SHP77 (cell line): ENCODE measurements at places on chromosomes 6 and 20.

DNA sequence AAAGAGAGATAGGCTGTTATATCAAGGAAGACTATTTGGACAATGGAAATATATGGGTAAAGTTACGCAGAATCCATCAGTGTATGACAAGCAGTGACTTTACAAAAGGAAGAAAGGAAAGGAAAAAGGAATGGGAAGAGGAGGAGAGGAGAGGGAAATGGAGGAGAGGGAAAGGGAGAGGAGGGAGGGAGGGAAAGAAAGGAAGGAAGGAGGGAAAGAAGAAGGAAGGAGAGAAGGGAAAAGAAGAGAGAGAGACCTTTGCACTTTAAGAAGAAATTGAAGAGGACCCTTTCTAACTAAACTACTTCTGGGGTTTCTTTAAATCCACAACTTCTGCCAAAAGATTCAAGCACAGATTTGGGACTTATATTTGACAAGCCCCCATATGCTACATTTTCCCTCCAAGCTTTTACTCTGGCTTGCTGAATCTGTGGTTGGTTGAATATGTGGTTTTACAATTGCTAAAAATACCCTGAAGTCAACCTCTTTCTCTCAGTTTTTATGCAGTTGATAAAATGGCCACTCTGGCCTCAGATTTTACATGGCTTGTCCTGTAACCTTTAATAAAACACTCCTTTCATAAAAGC lies 120.8 kb upstream of the RAB32 start:
- no peak for DNase-seq

- DNase-seq = no peak
These were observed 5.4 kb downstream of the TGM3 start for GRCh38 chr20:2301164-2301622.

- no peak for DNase-seq
These were observed 11.6 kb upstream of the C20orf204 start for GRCh38 chr20:64024141-64024990.

- no peak for DNase-seq
These were observed 463.9 kb upstream of the JAG1 start for GRCh38 chr20:11137688-11138087.

DNA sequence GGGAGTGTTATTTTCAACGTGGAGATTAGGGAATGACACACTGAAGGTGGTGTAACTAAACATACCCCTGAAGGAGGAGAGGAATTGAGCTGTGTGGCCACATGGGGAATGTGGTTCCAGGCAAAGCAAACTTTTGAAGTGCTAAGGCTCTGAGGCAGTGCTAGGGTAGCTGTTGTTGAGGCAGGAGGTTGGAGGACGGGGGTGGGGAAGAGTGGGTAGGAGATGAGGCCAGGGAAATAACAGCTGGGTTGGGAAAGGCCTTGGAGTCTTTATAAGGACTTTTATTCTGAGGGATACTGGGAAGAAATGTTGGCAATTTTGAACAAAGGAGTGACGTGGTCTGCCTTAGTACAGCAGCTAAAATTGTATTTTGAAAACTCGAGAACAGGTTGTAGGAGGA lies 13.0 kb downstream of the RPRD1B start:
- DNase-seq = no peak

DNA sequence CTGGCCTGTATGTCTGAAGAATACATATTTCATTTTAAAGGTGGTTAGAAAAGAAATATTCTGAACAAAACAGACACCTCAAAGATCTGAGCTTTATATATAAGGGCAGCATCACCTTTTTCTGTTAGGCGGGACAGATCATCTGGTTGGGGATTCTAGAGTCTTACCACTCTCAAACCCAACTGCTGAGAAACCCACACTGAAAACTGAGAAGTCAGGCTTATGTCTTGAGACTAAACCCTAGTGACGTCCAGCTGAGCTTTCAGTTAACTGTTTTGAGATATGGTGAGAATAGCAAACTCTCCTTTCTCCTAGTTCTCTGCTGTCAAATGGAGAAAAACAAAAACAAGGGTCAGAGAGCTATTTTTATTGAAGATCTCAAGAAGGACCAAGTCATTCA lies 63.7 kb upstream of the CCN6 start:
- no peak for DNase-seq

DNA sequence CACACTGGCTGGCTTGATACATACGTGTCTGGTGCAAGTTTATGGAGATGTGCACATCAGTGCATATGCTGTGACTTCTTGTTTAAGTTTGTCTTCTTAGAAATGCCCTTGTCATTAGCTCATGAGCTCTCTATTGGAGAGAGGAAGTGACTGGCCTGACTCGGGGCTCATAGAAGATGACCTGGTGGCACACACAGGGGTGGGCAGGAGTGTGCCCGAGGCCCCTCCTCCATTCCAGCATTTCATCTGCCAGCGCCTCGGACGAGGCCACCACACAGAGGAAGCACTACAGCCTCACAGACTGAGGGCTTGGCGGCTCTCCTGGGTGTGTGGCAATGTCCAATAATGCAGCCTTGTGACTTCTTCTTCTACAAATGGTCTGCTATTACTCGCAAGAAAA lies 109.7 kb downstream of the FAM120B start:
- no peak for DNase-seq

- no peak for DNase-seq
These were observed 88.7 kb upstream of the FRMD1 start for GRCh38 chr6:168167431-168168315.

DNA sequence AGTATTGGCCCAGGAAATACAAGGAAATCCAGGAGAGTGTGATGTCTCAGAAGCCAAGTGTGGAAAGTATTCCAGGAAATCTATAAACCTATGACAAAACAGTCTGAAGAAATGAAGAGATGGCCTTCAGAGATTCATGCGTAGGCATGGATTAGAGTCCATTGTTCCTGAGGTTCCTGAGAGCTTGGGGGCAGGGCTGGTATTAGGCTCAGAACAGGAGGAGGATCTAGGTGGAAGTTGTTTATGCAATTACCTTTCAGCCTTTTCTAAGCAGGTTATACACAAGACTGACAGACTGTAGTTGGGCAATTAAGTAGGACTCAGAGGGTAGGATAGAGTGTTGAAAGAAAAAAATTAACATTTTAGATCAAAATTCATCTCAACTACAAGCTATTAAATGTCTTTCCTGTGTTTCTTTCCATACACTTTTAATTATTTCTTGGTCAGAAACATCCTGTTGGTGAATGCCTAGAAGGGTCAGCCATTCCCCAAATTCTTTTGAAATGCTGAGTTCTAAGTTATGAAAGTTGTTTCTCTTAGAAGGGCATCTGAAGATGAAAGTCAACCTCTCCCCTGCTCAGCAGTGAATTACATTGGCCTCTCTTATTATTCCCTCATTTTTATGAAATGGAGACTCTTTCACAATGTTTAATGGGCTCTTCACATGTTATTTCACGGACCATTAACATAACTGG lies 201.2 kb upstream of the MYLIP start:
- DNase-seq = no peak
